ENCODE measurements at places on chromosomes 3 and 15.

DNA sequence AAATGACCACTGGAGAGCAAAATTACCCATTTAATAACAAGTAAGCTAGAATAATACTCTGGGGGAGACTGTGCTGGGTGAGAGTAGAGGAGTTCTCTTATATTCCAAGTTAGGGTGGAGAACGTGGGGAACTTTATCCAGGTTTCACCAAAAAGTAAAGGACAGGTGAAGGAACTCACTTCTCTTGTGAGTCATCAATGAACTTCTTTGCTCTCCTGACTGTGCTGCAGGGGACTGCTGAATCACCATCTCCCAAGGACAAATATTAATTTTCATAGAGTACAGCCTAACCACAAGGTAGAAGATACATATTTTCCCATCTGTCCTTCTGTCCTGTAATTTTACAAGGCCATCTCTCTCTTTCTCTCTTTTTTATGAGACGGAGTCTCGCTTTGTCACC is 8.3 kb upstream of the PDCD6IP start:
- no peak for DNase-seq

GRCh38 chr3:146187334-146187950 is 26.5 kb upstream of the PLOD2 start:
- no peak for DNase-seq

DNA sequence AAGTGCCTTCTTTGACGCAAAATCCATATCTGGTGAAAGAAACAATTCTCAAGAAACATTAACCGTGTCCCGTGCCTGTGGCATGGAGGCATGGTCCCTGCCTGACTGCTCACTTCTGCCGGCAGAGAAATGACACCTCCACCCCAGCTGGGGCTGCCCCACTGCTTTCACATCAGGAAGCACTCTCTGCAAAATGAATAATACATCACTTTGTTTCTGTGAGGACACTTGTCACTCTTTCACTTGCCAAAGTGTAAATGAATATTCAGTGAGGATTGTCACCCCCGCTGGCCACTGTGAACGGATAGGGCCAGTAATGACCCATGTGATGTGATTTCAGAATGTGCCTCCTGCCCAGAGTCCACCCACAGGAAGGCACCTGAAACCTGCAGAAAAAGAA is 31.1 kb upstream of the SLC24A5 start:
- DNase-seq: no peak

- no peak for DNase-seq
Measured at GRCh38 chr15:92012368-92012629, 158.8 kb downstream of the SLCO3A1 start.

DNA sequence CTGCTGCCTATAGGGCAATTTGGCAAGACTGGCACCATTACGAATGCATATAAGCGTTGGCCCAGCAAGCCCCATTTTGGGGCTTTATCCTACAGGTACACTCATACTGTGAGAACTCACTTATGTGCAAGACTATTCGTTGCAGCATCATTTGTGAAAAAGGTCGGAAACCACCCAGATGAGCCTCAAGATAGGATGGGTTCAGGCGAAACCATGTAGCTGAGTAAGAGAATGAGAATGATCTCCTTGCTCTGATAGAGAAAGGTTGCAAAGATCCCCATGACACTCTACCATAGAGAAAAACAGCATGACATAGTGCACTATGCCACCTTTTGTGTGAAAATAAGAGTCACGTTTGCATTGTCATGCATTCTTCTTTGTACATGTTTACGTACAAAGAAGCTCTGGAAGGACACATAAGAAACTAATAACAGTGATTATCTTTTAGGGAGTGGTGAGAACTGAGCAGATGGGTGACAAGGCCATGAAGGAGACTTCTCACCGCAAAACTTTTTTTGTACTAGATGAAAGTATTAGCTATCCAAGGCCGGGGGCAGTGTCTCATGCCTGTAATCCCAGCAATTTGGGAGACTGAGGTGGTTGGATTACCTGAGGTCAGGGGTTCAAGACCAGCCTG is 50.0 kb downstream of the RHCG start:
- DNase-seq: no peak

DNA sequence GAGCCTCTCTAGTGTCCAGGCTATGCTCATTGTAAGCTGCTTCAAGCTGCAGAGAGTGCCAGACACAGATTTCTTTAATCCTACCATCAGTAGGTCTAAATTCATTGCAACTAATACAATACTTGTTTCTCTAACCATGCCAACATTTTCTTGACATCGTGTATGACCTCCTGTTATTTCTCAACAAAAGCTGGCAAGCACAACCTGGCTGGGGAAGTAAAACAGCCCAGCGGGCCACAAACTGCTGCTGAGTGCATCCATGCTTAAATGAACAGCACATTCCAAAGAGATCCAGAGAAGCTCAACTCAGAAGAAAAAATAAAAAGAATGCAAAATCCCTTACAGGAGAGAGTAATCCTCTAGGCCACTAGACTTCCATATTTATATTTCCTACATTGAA is 36.5 kb downstream of the GMNC start:
- DNase-seq: no peak
